ENCODE measurements at places on chromosomes 1 and 21. TPM values are rescaled to one million over a fixed set of nuclear protein-coding genes. Genes with fewer than 3 reads are reported as not detected.

- no peak for DNase-seq
Observed at GRCh38 chr1:86846164-86846647, 67.7 kb downstream of the SELENOF start.

REN gene
- polyA plus RNA-seq, result 97.3 TPM

DNA sequence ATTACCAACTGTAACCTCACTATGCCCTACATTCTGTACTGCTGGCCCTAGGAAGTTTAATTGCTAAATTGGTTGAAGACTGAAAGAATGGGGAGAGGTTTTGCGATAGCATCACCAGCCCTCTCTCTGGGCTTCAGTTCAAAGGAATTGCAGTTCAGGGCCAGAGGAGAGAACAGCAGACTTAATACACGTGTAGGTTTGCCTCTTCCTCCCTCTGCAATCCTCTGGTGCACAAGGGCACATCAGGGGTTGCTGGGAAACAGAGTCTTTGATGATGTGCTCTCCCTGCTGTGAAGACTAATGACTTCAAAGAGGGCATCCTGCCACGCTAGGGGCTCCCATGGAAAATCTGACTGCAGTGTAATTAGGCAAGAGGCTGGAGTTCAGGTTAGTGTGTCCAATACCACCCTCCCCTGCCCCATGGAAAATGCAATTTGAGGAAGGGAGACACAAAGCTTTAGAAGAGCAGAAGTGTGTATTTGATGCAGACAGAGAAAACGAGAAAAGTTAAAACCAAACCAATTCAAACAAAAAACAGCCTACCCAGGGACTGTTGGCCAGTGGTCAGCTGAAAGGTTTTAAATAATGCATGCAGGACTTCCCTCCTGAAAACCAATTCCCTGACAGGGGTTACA lies 167.9 kb downstream of the ASTN1 start:
- DNase-seq, result peak; percentile 75

RHD gene
- polyA plus RNA-seq, result 2.1 TPM

- DNase-seq, result no peak
Observed at GRCh38 chr1:116531917-116532316, 38.9 kb downstream of the CD58 start.

VWA5B1 gene
- 1.4 TPM for polyA plus RNA-seq

PODN gene
- polyA plus RNA-seq, result 2.0 TPM

DNA sequence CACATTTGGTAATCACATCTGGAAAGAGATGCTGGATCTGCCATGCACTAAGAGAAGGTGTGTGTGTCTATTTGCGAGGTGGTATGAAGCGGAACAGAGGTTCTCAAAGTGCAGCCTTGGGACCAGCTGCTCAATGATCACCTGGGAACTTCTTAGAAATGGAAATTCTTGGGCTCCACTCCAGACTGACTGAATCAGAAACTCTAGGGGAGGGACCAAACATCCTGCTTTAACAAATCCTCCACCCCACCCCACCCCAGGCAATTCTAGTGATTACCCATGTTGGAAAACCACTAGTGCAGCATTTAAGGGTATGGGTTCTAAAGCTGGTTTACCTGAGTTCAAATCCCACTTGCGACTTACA lies 143.9 kb upstream of the JUN start:
- no peak for DNase-seq

DNA sequence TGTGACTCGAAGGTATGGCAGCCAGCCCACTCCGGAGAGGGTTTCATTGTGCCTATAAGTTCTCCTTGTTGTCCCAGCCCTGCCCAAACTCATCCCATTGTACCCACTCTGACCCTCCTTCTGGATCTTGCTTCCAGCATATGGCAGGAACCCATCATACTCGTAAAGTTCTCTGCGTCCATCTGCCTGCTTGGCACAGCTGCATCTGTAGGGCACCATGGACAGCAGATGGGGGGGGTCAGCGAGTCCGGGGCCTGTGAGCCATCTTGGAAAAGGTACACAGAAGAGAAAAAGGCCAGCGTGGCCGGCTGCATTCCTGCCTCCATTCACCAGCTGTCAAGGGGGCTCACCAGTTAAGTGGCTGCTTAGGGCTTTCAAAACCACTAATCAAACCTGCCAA lies 94.9 kb upstream of the IGSF21 start:
- no peak for DNase-seq

- no peak for DNase-seq
Observed at GRCh38 chr21:14114251-14114650, 96.5 kb downstream of the LIPI start.

CRB1 gene
- 2.0 TPM for polyA plus RNA-seq

GRCh38 chr1:104073463-104073902 lies 323.8 kb downstream of the AMY1C start:
- no peak for DNase-seq

GRCh38 chr1:54542962-54543539 lies 5.0 kb upstream of the ACOT11 start:
- DNase-seq, result no peak

GRCh38 chr1:47471163-47471562 lies 33.3 kb downstream of the FOXD2 start:
- no peak for DNase-seq

TAL1 gene
- polyA plus RNA-seq, result 6.1 TPM

SMYD3 gene
- 30.3 TPM for polyA plus RNA-seq

DNA sequence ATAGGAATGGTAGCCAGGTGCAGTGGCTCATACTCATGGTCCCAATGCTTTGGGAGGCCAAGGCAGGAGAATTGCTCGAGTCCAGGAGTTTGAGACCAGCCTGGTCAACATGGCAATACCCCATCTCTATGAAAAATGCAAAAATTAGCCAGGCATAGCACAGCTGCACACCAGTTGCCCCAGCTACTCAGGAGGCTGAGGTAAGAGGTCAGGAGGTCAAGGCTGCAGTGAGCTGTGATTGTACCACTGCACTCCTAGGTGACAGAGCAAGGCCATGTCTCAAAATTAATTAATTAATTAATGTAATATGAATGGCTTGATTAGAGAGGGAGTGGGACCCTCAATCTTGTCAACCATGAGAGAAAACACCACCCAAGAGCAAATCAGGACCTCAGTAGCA lies 198.7 kb upstream of the DUSP10 start:
- DNase-seq, result no peak

SYNC gene
- 1.7 TPM for polyA plus RNA-seq
